ENCODE measurements at places on chromosomes 7 and 10.

DNA sequence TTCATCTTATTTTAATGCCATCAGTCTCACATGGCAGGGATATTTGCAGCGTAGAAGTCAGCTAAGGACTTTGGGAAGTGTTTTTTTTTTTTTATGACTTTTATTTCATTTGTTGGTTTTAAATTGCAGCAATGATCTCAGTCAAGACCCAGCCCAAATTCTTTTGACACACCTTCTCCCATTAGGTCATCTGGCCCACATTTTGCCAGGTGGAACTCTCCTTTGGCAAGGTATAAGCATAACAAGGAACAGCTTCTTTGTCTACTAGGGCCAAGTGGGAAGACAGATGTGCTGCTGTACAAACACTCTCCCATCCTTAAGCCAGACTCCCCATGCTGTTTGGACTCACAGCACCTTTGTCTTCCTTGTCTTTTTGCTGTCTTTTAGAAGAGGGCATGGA, 41.8 kb downstream of the PLEKHA8 start:
- no peak for DNase-seq

DNA sequence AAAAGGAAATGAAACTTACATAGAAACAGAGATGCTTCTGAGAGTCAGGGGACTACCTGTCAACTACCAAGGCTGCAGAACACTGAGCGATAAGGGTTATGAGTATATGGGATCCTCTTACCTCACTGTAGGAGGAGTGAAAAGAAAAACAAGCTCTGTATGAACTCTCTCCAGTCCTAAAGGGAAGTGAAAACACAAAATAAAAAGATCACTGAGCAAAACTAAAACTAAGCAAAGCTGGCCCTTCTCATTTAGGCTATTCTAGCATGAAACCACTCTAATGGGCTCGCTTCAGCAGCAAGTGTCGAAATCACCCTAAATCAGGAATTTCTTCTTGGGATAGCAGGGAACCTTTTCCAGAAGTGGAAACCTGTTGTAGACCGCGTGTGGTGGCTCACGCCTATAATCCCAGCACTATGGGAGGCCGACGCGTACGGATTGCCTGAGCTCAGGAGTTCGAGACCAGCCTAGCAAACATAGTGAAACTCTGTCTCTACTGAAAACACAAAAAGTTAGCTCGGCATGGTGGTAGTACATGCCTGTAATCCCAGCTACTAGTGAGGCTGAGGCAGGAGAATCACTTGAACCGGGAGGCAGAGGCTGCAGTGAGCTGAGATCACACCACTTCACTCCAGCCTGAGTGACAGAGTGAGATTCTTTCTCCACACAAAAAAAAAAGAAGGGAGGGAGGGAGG, 27.0 kb downstream of the DCLRE1C start:
- no peak for DNase-seq

GRCh38 chr10:16271571-16271970, 165.2 kb upstream of the PTER start:
- no peak for DNase-seq

GRCh38 chr7:100449190-100449795, 13.0 kb upstream of the PPP1R35 start:
- DNase-seq = no peak

DNA sequence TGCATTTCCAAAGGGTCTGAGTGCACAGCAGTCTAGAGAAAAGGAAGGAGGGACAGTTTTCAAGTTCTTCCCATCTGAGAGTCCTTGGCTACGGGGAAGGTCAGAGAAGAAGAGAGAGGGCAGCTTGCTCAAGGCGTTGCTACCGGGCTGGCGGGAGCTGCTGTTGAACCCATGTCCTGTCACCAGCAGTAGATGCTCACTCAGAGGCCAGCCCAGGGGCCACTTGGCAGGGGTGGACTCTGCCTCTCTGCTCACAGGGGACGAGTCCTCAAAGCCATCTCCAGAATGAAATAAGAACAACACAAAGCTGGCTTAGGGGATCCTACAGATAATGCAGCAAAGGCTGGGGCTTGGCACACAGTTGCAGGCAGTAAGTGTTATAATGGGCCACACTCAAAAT, 231.5 kb downstream of the TNS3 start:
- DNase-seq = no peak

GRCh38 chr7:143085109-143085508, 33.0 kb downstream of the OR6V1 start:
- no peak for DNase-seq

DNA sequence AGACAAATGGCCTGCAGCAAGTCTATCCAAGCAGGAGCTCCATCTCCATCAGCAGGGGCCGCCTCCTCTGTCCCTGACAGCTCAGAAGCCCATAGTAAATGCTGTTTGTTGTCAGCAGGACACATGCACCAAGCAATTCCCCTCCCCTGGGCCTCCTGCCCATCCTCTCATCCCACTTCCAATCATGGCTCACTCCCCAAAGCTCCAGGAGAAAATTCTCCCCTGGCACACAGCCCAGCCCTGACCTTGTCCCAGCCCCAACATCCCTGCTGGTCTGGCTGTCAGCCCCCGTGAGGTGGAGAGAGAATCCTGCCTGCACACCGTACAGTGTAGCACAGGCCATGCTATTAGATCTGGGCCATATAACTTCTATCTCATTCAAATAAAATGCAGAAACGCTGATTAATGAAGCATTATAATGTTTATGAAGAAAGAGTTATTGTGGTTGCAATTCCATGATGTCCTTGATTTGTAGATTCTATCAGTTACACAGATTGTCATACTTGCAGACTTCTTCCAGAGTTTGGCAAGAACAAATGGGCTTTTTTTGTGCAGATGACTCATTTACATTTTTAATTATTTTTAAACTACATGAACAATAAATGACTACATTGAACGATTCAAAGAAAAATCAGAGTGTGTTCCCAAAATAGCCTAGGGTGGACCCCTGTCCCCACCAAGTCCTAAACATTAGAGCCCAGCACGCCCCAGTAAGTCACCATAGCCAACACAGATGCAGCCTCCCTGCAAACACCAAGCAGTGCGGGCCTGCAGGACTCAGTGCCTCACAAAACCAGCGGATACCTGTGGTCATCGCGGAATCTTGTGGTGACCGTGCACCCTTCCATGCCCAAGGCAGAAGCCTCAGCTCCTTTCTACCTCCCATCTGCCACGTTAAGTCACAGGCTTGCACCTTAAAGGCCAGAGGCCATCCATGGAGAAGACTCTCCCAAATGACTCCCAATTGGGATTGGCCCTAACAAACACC, 70.1 kb downstream of the COBL start:
- DNase-seq = peak; percentile 84

- peak; percentile 27 for DNase-seq
Observed at GRCh38 chr7:87058744-87059524, 520 bp downstream of the ELAPOR2 start.

GRCh38 chr10:35041502-35041879, 48.6 kb downstream of the CUL2 start:
- DNase-seq = no peak

GRCh38 chr10:128466831-128467371, 340.7 kb upstream of the MKI67 start:
- no peak for DNase-seq

DNA sequence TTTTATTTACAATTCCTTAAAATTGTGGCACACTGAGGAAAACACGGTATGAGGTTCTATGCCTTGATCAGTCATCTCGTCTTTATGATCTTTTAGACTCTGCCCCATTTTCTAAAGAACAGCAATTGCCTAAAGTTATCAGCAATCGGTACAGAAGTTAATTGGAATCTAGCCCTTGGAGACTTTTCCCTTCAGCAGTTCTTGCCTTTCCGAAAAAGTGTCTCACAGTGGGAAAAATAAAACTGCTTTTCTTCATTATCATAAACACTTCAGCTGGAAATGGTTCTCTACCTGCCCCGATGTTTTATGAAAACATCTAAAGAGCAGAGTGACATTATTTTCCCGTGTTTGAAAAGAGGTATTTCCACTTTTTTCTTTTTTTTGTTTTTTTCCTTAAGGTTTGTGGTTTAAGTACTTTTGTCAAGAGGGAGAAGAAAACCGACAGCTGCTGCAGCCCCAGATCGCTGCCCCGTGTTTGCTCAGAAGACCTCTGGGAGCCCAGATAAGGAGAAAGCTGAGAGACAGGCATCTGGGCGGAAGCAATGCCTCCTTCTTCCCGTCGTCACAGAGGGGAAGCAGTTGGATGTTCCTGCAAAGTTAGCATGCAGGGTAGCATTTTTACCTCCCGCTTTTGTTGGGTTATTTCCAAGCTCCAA, 149.7 kb downstream of the FRMD4A start:
- no peak for DNase-seq

DNA sequence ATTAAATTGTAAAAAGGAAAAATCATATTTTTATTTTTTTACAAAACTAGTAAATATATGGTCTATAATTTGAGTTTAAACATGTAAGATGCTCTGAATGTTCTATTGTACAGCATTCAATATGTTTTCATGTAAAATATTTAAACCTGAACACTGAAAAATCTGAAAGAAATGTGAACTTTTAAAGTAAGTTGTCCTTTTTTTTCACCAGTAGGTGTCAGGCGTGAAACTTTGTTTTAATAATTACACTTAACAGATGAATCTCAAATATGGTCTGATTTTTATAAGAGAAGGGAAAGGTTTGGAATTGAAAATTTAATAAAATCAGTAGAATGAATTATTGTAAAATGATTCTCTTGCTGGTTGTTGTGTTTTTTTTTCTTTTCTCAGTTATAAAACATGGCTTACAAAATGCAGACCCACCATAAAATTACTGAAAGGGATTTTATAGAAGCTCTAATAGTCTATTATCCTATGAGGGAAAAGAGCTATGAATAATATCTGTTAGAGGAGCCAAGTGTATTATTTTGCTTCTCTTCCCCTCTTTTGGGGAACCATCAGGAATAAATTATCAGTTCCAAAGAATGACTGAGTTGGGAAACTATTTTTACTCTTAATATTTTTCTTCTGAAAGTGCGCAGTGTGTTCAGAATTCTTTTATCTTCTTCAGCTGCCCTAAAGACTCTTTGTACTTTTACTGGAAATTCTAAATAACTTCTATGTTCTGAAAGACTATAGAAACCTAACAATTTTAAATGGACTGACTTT, 217.7 kb upstream of the FZD1 start:
- DNase-seq = peak; percentile 29

DNA sequence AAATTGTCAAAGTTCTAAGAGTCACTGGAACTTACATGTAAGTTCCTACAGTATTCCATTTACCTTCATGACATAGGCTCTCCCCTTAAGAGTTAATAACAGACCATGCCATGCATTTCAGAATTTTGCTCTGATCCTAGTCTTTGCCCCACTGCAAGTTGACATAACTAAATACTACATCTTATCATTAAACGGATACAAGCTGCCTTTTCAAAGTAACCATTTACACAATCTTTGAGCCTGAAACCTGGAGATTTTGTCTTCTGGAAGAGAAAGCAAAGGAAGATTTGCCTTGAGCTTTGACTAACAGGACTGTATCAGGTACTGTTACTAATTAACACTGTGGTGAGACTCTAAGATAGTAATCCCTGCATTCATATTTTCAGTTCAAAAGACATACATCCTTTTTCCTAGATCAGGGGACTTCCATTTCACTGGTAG, 9.3 kb upstream of the AKR1D1 start:
- DNase-seq = no peak

GRCh38 chr7:80403686-80404241, 108.1 kb downstream of the GNAT3 start:
- no peak for DNase-seq

- DNase-seq = no peak
Observed at GRCh38 chr10:2228320-2228901, 491.1 kb upstream of the ADARB2 start.

DNA sequence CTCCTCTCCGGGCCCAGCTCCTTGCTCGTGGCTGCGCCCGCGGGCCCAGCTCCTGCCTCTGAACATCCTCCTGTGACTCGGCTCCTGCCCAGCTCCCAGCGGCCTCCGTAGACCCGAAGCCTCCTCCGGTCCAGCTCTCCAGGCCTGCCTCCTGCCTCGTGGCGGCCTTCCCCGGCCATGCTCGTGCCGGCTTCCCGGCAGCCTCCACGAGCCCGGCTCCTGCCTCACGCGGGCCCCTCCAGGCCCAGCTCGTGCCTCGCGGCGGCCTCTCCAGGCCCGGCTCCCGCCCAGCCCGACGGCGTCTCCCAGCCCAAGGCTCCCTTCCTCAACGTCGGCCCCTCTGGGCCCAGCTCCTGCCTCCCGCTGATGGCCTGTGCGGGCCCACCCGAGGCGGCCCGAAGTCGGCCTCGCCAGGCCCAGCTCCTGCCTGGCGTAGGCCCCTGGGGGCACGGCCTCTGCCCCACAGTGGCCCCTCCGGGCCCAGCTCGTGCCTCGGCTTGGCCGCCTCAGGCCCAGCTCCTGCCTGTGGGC, 16.9 kb upstream of the TMEM248 start:
- no peak for DNase-seq

DNA sequence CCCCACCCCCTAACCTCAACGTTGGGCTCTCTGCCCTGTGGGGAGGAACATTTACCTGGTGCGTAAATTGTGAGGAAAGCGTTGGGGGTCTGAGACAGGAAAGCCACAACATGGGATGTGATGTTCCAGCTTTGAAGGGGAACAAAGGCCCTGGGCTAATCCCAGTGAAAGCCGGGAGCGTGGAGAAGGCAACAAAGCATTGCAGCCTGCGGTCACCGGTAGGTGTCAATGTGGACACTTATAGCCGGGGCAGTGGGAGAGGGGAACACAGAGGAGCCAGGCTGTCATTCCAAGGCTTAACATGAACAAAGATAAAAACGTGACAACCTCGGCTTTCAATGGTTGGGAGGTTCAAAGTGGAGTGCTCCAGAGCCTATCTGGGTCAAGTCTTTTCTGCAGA, 12.7 kb downstream of the PTF1A start:
- no peak for DNase-seq

- DNase-seq = no peak
Observed at GRCh38 chr7:18140943-18141342, 113.3 kb upstream of the PRPS1L1 start.

DNA sequence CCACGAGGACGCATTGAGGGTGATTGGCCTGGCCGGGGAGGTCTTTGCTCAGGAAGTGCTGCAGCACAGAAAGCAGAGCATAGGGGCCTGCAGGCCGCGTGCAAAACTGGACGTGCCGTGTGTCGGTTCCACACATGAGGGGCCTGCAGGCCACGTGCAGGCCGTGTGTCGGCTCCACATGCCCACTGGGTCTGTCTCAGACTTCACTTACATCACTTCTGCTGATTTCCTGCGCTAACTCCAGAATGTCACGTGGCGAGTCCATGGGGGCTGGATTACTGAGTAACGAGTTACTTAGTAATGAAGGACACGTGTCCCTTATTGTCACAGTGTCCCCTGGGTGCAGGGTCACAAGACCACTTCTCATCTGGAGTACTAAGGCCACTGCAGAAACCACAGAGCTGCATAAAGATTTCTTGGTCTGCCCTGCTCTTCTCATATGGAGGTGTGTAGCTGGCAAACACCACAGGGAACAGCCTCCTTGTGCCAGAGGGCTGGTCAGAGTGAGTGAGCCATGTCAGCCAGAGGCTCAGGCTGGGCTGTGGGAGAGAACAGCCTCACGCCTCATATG, 60.8 kb downstream of the GDI2 start:
- no peak for DNase-seq

All from tongue (tissue), 3 donors.